Esophagus squamous epithelium (tissue), 5 donors: ENCODE measurements at places on chromosomes 7 and 10. TPM values are rescaled to one million over a fixed set of nuclear protein-coding genes. Genes with fewer than 3 reads are reported as not detected.

- no peak overlapping the region for H3K4me3 ChIP-seq
- H3K27me3 ChIP-seq = no peaks in the 10 kb centered on the region
- no peak for DNase-seq
- H3K4me1 ChIP-seq = peaks cover 7% of the 10 kb centered on the region
- H3K27ac ChIP-seq = no peak overlapping the region
- H3K36me3 ChIP-seq = peaks cover 91% of the 10 kb centered on the region
These were observed 5.4 kb downstream of the POLD2 start for GRCh38 chr7:44117801-44118429.

DNA sequence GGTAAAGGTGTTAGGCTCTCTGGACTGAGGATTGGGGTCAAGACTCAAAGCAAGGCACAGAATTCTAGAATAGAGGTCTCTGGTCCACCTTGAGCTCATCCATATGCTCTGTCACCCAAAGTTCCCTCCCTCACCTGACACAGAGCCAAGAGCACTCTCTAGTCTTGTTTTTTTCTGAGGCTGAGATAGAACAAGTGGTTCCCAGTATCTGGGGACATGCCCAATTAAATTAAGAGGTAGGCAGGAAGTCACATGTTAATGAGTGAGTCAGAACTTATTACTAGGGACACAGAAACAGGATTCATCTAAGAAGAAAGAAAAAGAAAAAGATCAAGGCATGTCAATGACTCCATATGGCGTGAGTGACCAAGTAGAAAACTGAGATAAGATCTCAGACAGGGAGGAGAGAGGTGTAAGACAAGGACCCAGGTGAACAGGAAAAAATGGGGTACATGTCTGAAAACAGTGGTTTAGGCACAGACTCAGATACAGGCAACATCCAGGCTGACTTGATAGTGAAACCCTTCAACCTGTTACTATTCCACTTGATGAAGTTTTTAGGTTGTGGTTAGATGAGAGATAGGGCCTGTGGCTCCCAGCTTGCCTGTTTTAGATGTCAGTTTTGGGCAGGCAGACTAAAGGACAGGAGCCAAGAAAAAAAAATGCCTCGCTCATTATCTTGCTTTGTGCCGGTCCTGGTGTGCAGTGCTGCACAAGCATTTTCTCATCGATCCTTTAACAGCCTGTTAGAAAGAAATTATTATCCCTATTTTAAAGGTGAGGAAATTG, 609.9 kb downstream of the CCSER2 start:
- no peak for DNase-seq
- H3K27me3 ChIP-seq = no peaks in the 10 kb centered on the region
- H3K36me3 ChIP-seq = no peaks in the 10 kb centered on the region
- no peak overlapping the region for H3K27ac ChIP-seq
- H3K4me3 ChIP-seq = no peak overlapping the region

DNA sequence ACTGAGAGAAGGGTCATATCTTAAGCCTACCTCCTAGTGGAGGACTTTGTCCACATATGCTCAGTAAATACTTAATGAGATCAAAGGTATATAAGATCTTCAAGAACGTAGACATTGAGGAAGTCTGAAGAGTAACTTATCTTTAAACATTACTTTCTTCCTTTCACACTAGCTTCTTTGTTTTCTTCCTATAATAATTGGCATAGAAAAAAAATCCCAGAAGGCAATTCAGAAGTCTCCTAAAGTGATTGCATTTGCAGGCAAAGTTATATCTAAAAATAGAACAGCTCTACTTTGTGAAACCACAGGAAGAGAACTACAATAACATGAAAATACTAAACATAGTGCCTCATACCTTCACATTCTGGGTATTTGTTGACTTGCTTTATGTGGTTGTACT, 150.4 kb downstream of the PPP1R3A start:
- no peak for DNase-seq
- no peak overlapping the region for H3K27ac ChIP-seq
- H3K4me3 ChIP-seq = no peak overlapping the region
- no peaks in the 10 kb centered on the region for H3K36me3 ChIP-seq

GRCh38 chr10:132560241-132560731, 22.7 kb downstream of the INPP5A start:
- H3K27ac ChIP-seq = no peak overlapping the region
- no peak overlapping the region for H3K4me3 ChIP-seq
- H3K4me1 ChIP-seq = peaks cover 5% of the 10 kb centered on the region
- no peak for DNase-seq
- no peaks in the 10 kb centered on the region for H3K27me3 ChIP-seq

CLDN4 gene
- 99.4 TPM for total RNA-seq
